ENCODE measurements at places on chromosomes 11 and 22. TPM values are rescaled to one million over a fixed set of nuclear protein-coding genes. Genes with fewer than 3 reads are reported as not detected.

- no peak for DNase-seq
Measured at GRCh38 chr11:72391638-72392423, 42.5 kb downstream of the CLPB start.

DNA sequence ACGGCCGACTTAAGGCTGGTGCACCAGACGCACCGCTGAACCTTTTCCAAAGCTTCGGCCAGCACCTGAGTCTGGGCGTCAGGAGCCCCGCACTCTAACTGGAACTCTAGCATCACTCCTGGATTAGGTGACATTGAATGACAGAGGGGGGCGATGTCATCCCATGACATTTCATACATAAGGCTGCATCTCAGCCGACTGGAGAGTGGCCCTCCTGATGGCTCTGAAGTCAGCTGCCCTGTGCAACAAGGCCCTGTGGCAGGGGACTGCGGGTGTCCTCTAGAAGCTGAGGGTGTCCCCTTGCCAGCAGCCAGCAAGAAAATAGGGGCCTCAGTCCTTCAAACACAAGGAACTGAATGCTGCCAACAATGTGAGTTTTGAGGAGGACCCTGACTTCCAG, 10.1 kb upstream of the FADS3 start:
- DNase-seq, result no peak

- DNase-seq, result no peak
Measured at GRCh38 chr11:6545917-6546605, 49.0 kb downstream of the DNHD1 start.

DNA sequence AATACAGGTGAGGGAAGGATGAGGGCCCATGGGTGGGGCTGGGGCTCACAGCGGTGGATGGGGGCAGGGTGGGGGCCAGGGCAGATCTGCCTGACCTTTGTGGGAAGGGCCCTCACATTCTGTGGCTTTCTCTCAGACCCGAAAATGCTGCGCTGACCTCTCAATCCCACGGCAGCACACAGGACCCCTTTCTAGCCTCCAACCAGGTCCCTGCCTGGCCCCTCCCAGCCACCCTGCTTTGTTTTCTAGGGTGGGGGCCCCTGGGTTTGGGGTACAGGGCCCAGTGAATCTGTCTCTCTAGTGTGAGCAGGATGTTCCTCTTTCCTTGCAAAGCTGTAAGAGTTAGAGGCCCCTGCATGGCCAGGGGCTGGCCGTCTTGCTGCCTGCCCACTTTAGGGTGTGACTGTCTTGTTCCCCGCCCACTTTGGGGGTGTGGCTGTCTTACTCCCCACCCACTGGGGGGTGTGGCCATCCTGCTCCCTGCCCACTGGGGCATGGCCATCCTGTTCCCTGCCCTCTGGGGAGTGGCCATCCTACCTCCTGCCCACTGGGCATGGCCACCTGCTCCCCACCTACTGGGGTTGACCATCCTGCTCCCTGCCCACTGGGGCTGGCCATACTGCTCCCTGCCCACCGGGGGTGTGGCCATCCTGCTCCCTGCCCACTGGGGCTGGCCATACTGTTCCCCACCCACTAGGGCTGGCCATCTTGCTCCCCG, 11.5 kb downstream of the PARVG start:
- peak; percentile 54 for DNase-seq

- DNase-seq, result no peak
Measured at GRCh38 chr22:35483730-35484129, 56.9 kb upstream of the RASD2 start.

DNA sequence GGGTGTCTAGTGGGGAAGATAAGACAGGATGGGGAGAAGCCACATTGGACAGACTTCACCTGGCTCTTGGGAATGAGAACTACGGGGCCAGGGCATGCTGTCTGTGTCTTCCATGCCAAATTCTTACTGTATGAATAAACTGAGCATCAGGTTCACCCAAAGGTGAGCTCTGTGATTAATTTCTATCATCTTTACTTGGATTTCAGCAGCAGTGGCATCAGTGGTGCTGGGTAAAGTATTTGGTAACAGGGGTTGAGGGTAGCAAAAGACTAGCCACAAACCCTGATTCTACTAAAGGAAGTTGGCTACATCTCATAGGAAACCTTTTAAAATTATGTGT, 38.8 kb downstream of the IRAG1 start:
- no peak for DNase-seq

GLB1L3 gene
- total RNA-seq, result 0.23 TPM

LRRC32 gene
- 0.18 TPM for total RNA-seq
